Right cardiac atrium (tissue), 5 donors: ENCODE measurements at places on chromosomes 4 and X. TPM values are rescaled to one million over a fixed set of nuclear protein-coding genes. Genes with fewer than 3 reads are reported as not detected.

DNA sequence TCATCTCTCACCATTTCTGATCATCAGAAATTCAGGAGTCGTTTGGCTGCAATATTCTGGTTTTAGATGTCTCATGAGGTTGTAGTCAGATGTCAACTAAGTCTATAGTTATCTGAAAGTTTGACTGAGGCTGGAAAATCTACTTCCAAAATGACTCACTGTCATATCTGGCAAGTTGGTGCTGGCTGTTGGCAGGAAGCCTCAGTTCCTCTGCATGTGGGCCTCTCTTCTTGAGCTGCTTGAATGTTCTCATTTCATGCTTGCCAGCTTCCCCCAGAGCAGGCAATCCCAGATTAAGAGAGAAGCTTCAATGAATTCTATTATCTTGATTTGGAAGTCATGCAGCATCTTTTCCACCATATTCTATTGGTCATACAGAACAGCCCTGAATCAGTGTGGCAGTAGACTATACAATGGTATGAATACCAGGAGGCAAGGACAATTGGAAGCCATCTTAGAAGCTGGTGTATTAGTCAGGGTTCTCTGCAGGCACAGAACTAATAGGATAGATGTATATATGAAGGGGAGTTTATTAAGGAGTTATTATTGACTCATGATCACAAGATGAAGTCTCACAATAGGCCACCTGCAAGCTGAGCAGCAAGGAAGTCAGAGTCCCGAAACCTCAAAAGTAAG, 46.8 kb upstream of the ELF2 start:
- peak; percentile 44 for DNase-seq

DNA sequence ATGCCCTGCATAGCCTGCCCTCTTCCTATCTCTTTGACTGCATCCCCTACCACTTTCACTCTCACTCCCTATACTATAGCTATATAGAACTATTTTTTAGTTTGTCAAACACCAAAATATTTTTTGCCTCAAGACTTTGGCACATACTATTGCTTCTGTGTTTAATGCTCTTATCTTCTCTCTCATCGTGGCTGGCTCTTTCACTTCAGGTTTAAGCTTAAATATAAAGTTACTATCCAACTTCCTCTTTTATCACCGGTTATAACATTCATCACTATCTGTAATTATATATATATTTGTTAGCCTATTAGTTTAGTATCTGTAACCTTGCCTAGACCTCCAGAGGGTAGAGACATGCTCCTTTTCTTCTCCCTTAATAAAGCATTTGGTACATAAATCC, 11.5 kb upstream of the HMGB2 start:
- DNase-seq, result no peak

DNA sequence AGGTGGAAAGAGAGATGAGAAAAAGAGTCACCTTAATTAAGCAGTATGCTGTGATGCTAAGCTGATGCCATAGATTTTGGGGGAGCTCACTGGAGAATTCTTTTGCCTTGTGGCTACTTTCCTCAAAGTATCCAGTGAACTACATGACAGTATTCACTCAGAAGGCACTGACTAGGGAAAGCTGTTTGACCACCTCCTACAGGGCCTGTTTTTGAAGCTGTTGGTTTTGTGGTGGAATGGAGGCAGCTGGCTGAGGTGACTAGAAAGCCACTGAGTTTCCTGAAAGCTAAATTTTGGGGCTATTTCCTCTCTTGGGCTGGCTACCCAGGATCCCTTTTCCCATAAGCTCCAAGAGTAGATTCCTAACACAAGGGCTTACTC, 124.8 kb upstream of the EOLA2 start:
- no peak for DNase-seq

DNA sequence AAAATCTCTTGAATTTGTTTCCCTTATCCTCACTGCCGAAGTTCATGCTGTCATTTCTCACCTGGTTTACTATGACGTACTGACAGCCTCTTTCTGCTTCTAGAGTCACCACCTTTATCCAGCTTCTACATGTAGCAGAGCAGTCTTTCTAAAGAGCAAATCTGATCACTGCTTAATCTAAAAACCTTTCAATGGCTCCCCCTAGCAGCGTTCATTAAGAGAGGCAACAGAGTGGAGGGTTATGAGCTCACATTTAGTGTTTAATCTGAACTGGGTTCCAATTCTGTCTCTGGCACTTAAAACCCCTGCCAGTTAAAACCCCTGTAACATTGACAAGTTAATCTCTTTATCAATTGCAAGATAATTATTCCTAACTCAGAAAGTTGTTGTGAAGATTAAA, 4.4 kb downstream of the RBPJ start:
- DNase-seq, result no peak

DNA sequence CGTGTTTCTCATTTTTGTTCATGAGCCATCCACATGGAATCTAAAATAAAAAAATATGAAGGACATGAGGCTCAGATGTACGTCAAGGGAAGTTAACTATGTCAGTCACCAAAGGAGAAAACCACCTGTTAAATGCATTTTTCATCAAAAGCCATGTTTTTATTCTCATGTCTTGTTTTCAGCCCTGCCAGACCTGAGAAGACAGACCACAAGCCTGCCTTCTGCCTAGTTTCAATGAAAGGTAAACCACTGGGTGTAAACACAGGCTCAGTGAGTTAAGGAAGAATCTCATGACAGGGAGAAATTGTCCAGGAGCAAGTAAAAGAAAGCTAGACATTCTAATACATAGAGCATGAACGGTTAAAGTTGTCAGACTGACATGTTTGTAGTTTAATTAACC, 52.3 kb upstream of the TNIP3 start:
- DNase-seq, result no peak

DNA sequence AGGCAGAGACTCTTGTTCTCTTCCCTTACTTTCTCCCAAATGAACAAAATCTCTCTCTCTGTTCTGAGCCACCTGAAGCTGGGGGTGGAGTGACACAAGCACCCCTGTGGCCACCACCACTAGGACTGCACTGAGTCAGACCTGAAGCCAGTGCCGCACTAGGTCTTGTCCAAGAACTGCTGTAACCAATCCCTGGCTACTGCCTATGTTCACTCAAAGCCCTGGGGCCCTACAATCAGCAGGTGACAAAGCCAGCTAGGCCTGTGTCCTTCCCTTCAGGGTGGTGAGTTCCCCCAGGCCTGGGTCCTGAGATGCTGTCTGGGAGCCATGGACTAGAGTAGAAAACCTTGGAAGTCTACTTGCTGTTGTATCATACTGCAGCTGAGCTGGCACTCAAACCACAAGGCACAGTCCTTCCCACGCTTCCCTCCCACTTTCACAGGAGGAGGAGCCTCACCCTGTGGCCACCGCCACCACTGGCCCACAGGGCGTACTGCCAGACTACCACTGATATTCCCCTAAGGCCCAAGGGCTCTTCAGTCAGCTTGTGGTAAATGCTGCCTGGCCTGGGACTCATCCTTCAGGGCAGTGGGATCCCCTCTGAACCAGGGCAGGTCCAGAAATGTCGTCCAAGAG, 119.1 kb downstream of the RTL9 start:
- no peak for DNase-seq

DNA sequence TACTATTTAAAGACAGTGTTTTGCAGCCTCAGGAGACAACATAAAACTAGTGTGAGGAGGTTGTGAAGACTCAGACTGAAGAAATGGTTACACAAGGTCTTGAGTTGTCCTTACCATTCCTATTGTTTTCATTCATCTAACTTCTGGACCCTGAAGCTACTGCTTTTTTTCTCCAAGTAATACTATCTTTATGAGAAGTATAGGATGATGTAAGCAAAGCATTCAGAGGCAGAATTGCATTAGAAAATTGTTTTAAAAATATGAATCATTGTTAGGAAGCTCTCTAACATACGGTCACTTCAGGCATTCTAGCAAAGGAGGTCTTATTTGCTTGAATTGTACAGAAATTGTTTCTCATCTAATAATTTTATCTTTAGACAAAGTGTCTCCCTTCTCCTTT, 357.8 kb downstream of the TLL1 start:
- DNase-seq, result no peak

- no peak for DNase-seq
These were observed 178.9 kb upstream of the GATB start for GRCh38 chr4:151939670-151940069.

GRCh38 chr4:185304944-185305690, 90.6 kb downstream of the LRP2BP start:
- DNase-seq, result no peak

GRCh38 chrX:24494647-24495075, 29.6 kb downstream of the PDK3 start:
- DNase-seq, result no peak

- DNase-seq, result no peak
These were observed 189.9 kb downstream of the NWD2 start for GRCh38 chr4:37434469-37434868.

GRCh38 chrX:26783512-26784225, 567.7 kb downstream of the MAGEB5 start:
- no peak for DNase-seq

DNA sequence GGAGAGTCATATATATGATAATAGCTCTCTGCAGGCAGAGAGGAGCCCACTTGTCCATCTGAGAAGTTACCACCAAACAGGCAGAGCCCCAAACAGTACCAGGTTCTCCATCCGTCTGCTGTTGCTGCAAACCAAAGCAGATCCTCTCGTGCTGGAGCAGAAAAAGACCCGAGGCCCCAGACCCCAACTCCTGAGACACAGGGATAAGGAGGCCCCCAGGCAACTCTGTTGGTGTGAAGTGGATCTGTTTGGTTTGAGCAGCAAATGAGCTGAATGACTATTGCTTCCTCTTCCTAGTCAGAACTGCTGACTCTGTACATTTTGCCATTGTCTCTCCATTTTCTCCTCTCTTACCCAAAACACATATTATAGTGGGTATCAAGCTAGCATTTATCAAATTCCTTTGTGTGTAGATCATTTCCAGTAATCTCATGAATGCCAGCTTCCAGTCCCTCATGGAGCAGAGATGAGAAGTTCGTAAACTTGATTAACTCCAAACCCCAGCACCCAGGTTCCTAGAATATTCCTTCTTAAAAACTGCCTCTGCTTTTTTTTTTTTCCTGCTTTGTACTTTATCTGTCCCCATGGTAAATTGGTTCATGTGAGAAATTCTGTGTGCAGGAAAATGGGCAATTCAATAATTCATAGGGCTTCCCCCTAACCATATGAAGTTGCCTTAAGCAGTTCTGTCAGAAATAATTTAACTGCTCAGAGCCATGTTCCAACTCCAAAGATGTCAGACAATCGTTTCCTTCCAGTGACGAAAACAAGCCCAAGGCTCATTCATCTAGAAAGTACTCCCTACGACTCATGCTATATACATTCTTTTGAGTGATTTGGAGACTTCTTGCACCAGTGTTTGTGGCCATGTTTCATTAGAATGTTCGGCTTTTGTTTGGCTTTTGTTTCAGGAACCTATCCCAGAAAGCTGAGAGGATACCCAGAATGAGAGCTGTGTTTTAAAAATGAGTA, 98.6 kb upstream of the ATXN3L start:
- no peak for DNase-seq

- no peak for DNase-seq
These were observed 16.0 kb upstream of the UGT8 start for GRCh38 chr4:114582621-114583020.

DNA sequence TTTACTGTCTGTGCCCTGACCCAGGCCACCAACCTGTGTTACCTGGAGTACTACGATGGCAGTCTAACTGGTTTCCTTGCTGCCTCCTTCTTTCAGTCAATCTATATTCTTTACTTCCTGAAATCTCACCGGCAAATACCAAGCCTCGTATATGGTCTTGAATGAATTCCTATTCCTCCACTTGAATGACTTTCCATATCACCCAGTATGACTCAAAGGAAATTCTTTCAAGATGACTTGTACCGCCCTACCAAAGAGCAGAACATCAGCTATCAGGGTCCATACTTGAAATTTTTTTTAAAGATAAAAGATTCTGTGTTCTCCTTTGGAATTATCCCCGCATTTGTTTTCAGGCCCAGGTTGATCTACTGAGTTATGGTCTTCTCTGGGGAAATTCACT, 378.0 kb downstream of the AFF2 start:
- DNase-seq, result no peak

- no peak for DNase-seq
These were observed 136.8 kb upstream of the AFF2 start for GRCh38 chrX:148363471-148364235.

Gene MAGEA8
- not detected for polyA plus RNA-seq

Gene SASH3
- polyA plus RNA-seq, result 0.93 TPM

Gene BMX
- polyA plus RNA-seq, result 4.7 TPM

Gene ASIC5
- not detected for polyA plus RNA-seq

Gene AR
- polyA plus RNA-seq, result 3.4 TPM

Gene GLUD2
- 0.41 TPM for polyA plus RNA-seq
